Stimulated activated CD4-positive, alpha-beta T cell treated with anti-CD3 and anti-CD28 coated beads, TNF-alpha, amount 100 ng/mL, for 1 hour (primary cell): ENCODE measurements at places on chromosomes 11 and 22.

DNA sequence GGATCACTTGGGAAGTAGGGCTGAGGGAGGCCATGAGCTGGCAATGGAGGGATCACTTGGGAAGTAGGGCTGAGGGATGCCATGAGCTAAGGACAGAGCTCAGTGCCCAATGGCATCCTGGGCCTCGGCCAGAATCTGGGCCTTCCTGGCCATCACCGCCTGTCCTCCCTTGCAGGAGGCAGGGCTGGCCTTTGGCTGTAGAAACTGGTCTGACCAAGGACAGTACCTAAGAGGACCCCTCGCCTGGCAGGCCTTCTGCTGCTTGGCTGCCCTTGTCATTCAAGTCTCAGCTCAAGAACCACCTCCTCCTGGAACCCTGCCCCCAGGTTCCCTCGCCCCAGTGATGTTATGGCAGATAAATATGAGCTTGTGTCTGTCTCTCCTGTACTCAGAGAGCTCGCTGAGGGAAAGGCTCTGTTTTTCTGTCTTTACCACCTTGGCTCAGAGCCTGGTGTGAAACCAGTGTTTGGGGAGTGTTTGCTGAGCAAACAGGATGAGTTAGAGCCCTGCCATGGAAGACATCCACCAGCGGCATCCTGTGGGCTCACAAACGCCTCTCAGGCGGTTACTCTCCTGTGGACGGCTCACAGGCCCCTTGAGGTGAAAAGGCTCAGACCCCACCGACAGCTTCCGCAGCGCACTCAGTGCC, 19.3 kb upstream of the RASL10A start:
- no peak for DNase-seq

- no peak for DNase-seq
These were observed 131.8 kb upstream of the RAG2 start for GRCh38 chr11:36729825-36730224.

GRCh38 chr22:49469896-49470740, 357.6 kb downstream of the BRD1 start:
- DNase-seq = no peak

DNA sequence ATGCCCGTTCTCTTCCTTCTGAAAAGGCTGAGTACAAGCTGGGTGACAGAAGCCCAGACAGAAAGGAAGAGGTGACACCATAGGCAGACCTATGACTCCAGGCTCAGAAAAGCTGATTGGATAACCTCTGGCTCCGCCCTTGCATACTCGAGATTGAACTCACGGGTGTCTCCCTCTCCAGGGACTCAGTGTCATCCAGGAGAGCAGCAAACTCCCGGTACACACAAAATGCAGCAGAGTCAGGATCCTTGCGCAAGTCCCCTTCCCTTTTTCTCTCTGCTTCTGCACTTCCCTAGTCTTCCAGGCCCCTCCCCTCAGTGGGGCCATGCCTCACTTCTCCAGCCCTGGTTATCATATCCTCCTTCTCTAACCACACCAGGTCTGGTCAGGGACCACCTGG, 9.8 kb downstream of the SCN4B start:
- DNase-seq = no peak

- DNase-seq = no peak
These were observed 59.8 kb downstream of the SC5D start for GRCh38 chr11:121352251-121352891.

DNA sequence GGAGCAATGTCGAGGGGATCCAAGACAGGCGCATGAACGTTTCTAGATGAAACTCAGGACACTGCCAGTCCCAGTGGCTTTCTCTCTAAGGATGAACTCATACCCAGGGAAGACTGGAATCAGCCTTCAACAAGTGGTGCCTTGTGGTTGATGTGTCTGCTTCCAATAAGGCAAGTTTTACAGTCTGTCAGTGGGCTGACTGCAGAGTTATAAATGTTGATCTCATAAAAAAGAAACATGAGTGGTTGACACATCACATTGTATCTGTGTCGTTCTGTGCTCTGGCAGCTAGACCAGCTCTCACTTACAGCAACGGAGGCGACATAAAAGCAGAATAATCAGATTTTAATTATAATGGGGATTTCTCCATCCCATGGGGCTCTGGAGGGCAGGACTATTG, 96.7 kb downstream of the SNX19 start:
- no peak for DNase-seq

DNA sequence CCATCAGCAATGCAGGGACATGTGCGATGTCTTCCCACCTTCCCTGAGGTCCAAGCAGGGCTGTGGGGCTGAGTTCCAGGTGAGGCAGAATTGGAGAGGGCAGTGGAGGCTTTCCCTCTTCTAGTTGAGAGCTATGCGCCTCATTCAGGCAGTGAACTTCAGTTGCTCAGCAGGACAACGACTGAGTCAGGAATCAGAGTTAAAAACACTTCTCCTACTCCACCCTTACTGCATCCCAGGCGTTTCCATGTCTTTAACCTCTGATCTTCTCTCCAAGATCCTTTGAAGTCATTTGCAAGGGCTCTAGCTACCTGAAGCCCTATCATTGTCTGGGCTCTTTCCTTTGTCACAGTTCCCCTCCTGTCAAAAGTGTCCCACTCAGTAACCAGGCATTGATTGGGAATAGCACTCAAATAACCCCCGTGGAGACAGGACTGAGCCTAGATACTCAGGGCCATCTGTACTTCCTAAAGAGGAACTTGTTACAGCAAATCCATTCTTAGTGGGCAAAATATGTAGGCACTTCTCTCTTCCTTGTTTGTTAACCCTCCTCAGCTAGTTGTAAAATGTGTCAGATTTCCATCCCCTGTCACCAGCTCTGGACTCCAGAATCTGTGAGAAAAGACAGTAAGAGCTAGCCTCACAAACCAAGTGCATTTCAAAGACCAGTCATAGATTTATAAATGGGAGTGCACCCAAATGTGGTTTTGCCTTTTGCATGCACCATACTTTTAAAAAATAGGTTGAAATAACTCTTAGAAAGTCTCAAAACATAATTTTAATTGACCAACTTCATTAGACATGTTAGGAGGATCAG, 72.5 kb upstream of the MYO18B start:
- DNase-seq = no peak

GRCh38 chr11:1642288-1643145, 12.9 kb downstream of the KRTAP5-5 start:
- DNase-seq = no peak

- no peak for DNase-seq
These were observed 171.0 kb downstream of the BCR start for GRCh38 chr22:23351321-23351720.

DNA sequence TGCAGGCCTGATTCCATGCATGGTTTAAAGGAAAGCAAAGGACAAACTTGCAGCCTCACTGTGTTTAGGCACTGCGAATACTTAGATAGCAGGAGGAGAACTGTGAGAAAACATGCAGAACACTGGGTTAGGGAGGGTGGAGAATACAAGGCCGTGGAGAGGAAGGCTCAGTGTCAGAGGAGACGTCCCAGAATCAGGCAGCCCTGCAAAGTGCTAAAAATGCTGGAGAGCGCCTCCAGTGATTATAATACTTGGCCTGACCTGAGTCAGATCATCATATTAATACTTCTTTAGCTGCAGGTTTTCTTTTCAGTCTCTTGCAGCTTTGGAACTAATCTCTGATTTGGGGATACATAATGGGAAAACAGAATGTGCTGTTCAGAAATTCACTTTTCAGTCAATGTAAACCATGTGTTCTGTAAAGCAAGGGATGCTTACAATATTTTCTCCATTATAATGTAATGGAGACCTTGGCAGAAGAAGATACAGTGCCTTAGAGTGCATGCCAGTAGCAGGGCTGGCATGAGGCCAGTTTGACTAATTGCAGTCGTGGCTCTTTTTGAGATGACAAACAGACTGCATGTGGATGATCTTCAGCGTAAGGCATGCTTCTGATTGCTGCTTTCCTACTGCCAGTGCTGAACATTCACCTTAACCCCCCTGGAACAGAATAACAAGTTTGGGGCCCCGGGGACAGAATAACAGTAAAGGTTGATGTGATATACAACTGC, 16.8 kb downstream of the EXT2 start:
- no peak for DNase-seq

DNA sequence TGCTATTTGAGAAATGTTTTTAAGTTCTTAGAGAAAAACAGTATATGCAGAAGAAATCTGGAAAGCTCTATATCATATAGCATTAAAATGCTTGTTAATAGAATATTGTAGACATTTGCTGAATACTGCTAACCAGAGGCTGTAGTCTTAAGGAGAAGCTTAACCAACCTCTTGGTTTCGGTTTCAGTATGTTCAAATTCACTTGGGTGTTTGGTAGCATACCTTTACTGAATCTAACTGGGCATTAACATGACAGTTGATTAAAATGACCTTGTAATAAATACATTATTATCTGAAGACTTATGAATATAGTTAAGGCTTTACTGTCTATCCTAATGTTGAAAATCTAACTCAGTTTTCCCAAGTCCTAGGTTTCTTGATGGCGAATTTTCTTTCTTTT, 5.4 kb downstream of the PCF11 start:
- no peak for DNase-seq

DNA sequence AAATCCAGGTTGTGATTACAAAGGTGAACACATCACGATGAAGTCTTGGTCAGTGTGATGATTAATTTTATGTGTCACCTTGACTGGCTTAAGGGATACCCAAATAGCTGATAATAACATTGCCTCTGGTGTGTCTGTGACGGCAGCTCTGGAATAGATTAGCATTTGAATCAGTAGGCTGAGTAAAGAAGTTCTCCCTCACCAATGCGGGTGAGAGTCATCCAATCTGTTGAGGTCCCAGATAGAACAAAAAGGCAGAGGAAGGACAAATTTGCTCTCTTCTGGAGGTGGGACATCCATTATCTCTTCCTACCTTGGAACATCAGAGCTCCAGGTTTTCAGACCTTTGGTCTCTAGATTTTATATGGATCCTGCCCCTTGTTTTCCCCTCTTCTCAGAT, 856.2 kb upstream of the CCDC90B start:
- no peak for DNase-seq

GRCh38 chr22:45529971-45530575, 27.4 kb downstream of the FBLN1 start:
- DNase-seq = no peak

DNA sequence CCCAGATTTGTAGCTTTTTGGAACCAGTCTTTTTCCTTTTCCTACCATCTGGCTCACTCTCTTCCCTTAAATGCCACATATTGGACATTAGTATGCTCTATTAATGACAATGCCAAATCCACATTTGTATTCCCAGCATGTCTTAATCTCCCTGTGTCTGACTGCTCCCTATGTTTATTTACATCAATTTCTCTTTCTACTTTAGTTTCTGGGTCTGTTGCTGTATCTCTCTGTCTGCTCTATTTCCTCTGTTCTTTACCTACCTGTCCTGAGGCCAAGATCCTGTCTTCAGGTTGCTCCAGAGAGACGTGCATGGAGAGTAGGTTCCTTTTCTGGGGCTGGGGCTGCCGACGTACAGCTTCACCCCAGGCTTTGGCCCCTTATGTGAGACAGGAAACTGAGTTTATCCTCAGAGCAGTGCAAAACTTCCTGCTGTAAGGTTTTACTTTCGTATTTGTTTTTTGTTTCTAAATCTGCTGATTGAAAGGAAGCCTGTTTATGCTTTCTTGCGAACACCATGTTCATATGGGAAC, 25.6 kb downstream of the OR2AG2 start:
- no peak for DNase-seq

DNA sequence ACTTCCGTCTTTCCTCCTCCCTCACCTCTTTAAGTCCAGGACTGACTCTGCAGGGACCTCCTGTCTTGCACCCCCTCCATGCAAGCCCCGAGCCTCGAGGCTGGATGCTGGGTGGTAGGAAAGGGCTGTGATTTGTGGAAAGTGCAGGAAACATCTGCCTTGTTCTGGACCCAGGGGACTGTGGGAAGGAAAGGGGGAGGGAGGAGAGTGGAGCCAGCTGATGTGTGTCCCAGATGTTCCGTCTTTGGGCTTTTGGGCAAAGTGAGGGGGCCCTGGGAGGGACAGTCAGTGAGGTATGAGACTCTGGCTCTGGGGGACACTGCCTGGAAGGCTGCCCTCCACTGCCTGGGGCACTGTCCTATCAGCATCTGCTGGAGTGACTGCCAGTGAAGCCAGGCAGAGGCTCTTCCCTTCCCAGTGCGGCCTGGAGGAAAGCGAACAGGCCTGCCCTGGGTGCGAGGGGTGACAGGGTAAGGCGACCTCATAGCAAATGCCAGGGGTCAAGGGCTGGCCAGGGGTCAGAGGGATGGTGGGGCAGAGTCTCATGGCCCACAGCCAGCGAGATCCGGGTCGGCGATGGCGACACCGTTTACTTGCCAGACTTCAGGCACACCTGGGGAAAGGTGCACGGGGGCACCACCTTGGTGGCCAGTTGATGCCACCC, 1.7 kb downstream of the MRGPRD start:
- no peak for DNase-seq

- DNase-seq = no peak
These were observed 19.0 kb downstream of the KCNQ1 start for GRCh38 chr11:2463766-2464277.

DNA sequence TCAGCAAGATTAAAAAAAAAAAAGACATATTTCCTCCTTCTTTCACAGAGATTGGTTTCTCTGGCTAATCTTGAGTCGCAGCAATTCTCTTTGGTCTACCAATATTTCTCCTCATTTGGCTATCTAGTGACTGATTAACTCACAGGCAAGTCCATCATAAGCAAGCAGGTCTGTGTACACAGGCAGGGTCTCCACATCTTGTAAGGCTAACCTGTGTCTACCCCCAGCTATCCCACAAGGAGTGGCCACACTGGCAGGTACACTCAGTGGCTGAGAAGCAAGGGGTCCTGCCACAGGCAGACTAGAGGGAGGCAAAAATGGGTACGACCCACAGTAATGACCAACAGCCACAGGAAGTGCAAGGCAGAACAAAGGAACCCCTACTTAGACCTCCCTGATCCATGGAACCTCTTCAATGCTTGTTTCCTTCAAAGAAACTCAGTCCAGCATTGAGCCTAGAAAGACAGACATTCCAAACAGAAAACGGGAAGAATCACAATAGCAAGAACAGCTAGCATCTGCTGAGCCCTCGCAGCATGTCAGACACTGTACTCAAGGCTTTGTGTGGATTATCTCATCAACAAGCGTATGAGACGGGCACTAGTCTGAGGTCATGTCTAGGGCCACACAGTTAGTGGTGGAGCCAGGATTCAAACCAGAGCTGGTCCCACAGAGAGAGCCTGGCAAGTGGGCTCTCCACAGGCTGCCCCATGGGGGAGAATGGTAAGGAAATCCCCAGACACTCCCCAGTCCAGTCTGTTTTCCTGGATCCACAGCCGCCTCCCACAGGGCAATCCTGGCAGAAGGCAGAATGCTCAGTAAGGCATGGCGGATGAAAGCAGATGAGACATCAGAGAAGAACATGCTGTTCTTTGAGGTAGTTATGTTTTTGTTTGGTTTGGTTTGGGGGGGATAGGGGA, 34.3 kb downstream of the PLEKHA7 start:
- no peak for DNase-seq
